ENCODE measurements at places on chromosomes 13 and 19.

DNA sequence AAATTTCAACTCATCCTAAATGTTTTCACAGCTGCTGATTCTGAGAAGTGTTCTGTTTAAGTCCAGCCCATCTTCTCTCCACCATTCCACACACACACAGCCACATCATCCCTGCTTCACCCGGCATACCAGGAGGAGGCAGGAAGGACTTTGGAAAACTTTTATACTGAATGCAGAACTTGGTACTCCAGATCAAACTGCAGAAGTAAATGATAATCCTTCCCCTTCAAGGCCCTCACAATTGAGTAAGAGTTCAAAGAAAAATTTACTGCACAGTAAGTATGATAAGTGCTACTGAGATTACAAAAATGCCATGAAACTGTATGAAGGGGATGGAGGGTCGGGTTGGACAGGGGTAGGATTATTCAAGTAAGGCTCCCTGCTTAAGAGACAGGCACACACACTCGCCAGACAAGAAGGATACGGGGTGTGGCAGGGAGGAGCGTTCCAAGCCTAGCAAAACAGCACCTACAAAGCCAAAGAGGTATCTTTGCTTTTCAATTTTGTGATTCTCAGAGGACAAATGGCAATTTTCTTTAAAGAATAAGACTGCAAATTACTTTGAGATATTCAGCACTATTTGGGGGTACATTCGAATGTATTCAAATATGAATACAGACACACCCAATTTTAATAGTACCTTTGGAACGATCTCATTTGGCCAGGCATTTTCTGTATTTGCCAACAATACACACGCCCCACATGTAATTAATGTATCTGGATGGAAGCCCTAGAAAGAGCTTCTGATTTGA is 2.5 kb downstream of the USP12 start:
- no peak for DNase-seq

- DNase-seq: no peak
Measured at GRCh38 chr13:89565476-89566100, 1781.9 kb upstream of the MIR17HG start.

- DNase-seq: no peak
Measured at GRCh38 chr19:40445780-40446262, 1.7 kb upstream of the SERTAD3 start.

DNA sequence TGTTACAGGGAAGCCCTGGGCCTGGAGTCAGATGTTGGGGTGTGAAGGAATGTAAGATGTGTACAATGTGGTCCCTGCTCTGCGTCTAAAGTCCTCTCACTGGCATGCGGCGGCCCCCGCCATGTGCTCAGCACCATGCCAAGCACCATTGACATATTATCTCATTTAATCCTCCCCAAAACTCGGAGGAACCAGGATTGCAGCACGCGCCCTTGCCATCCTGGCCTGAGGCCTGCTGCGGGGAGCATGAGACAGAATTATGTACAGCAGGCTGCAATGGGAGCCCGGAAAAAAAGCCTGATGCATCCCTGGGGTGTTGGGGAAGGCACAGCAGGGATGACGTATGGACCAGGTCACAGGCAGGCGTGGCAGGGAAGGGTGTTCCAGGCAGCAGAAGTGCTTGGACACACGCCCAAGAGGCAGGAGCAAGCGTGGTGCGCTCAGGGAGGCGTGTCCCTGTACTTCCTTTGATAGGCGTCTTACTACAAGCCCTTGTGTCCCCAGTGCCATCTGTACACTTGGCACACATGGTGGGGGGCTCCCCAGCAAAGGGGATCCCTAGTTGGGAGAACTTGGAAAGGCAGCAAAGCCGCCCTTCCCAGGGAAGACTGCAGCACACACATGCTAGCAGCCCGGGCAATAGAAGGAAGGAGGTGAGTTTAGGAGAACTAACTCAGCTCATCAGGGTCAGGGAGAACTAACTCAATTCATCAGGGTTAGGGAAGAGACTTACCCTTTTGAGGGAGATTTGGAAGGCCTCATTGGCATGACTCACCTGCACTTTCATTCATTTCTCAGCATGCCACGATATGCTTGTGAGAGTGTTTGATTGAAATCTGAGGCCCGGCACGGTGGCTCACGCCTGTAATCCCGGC is 3.4 kb downstream of the EVI5L start:
- DNase-seq: no peak

- no peak for DNase-seq
Measured at GRCh38 chr19:35262101-35262761, 6.5 kb upstream of the USF2 start.

- no peak for DNase-seq
Measured at GRCh38 chr13:37361608-37362007, 237.0 kb downstream of the POSTN start.

DNA sequence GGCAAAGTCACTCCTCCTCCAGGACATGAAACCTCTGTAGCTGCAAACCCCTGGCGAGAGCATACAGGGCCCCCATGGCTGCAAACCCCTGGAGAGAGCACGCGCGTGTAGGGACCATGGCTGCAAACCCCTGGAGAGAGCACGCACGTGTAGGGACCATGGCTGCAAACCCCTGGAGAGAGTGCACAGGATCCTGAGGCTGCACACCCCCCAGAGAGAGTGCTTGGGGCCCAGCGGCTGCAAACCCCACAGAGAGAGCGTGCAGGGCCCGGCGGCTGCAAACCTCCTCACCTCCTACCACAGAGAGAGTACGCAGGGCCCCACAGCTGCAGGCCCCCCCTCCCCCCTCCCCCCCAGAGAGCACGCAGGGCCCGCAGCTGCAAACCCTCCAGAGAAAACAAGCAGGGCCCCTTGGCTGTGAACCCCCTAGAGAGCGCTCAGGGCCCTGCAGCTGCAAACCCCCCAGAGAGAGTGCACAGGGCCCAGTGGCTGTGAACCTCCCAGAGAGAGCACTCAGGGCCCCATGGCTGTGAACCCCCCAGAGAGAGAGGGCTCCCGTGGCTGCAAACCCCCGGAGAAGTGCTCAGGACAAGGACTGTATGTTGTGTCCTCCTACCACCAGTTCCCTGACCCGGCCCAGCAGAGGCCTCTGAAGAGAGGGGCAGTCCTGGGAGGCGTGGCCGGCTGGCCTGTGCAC is 7.3 kb downstream of the ADPRHL1 start:
- no peak for DNase-seq

DNA sequence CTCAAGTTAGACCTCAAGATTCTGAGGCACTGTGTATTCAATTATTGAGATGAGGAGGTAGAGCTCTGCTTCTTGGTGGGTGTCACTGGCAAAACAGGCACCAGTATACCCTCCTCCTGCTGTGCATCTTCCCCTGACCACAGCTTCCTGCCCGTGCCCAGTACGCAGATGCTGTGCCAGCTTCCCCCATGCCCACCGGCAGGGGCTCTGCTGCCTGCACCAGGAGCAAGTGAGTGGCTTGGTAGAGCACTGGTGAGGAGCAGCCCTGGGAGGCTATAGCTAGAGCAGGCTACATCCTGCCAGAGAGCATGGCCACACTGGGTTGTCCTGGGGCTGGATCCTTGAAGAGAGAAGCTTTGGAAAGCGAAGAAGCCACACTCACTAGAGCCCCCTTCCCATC is 21.0 kb upstream of the RNF17 start:
- no peak for DNase-seq

GRCh38 chr19:55227241-55228014 is 1.1 kb downstream of the TMEM86B start:
- no peak for DNase-seq

All from HS-27A (cell line).